Stimulated activated CD4-positive, alpha-beta T cell treated with anti-CD3 and anti-CD28 coated beads, TNF-alpha, amount 100 ng/mL, for 24 hours (primary cell): ENCODE measurements at places on chromosomes 6 and 20.

DNA sequence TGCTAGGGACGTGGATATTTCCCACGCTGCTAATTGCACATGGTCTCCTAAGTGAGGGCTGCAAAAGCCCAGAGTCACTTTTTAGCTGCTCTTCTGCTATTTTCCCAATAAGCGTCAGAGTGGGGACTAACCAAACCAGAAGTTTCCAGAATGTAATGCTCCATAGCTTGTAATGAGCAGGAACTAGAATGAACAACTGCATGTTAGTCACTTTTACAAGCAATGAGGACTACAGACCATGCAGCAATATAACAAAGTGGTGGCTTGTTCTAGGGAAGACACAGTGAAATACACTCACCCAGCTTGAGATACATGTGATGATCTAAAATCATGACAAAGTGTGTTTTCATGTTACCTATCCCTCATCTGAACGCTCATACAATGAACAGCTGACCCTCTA lies 314.1 kb upstream of the SGK1 start:
- no peak for DNase-seq

- DNase-seq = no peak
These were observed at the start of gene DEFB126 for GRCh38 chr20:142290-142689. TSS of gene DEFB126 (plus strand) at chr20:142590. CDS start at chr20:142629, 39 bp downstream.

DNA sequence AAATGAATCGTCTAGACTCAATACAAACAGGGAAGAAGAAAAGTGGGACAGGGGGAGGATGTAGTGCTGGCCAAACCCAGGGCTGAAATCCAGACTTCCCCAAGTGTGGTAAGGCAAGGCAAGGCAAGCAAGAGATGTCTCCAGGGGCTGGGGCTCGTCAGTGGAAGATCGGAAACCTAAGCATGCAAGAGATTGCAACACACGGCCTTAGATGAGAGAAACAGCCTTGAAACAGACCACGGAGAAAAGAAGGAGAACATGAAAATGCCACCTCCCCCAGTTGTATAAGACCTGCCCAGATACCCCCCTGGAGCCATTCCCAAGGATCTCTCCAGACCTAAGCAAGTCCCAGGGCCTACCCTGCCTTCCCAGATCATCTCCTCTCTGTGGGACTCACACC lies 20.0 kb downstream of the VEGFA start:
- no peak for DNase-seq

GRCh38 chr6:53306819-53307347 lies 41.9 kb downstream of the ELOVL5 start:
- DNase-seq = no peak

- DNase-seq = no peak
These were observed 651.6 kb downstream of the UTRN start for GRCh38 chr6:144936764-144937163.

GRCh38 chr6:169411722-169412121 lies 158.1 kb upstream of the THBS2 start:
- DNase-seq = no peak

- no peak for DNase-seq
These were observed 385.5 kb downstream of the DHX35 start for GRCh38 chr20:39347626-39348025.

GRCh38 chr6:6678811-6679210 lies 90.3 kb downstream of the LY86 start:
- no peak for DNase-seq
